ENCODE measurements at places on chromosomes 12 and 14.

DNA sequence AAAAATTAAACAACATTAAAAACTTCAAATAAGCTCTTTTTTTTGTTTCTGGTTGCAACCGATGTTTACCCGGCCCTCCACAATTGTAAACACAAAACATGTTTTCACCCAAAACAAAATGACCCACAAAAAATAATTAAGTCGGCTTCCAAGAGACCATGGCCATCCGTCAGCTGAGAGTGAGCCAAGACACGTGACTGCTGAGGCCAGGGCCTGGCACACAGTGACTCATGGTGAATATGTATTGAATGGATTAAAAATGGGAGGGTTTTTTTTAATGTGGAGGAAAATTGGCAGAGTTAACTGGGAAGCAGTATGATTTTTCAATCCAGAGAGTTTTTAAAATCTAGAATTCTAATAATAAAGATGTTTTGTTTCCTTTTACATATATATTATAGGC lies 13.8 kb upstream of the CPNE8 start:
- no peak for DNase-seq

- no peak for DNase-seq
Observed at GRCh38 chr12:94942663-94943062, 60.8 kb downstream of the NDUFA12 start.

GRCh38 chr14:98754343-98755020 lies 517.5 kb downstream of the BCL11B start:
- no peak for DNase-seq

DNA sequence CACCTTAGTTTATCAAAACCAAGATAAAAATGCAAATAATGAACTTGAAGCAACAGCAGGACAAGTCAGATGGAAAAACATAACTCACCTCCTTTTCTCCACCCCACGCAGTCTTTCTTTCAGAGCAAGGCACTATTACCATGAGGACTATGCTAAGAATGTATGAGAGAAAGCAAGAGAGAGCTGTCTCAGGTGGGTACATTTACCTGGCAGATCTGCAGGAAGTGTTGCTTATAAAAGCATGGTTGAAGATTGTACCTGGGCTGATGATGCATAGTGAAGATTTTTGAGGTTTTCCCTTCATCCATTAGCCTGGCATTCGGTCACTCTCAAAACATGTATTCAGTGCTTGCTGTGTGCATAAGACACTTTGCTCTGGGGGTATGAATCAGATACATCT lies 68.8 kb upstream of the IFNG-AS1 start:
- no peak for DNase-seq

DNA sequence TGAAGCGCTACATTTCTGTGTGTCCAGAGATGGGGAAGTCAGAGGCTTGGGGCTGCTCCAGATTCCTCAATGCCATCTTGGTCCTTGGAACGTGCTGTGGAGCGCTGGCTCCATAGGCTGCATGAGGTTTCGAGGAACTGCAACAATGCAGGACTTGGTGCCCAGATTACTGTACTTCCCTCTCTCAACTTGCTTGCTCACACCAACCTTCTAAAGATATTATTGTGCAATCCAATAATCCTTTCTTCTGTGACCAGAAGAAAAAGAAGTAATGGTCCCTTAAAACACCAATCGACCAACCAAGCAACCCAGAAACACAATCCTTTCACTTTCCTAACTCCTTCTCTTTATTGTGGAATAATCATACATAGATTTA lies 3.7 kb downstream of the PRICKLE1 start:
- no peak for DNase-seq

- no peak for DNase-seq
Observed at GRCh38 chr12:116803013-116803736, 65.1 kb downstream of the RNFT2 start.

- DNase-seq = no peak
Observed at GRCh38 chr14:73368616-73369015, 89.7 kb downstream of the NUMB start.

All from NCI-H526 treated with DMSO at 0.1 percent for 48 hours (cell line).